ENCODE measurements at places on chromosomes 13 and 19. TPM values are rescaled to one million over a fixed set of nuclear protein-coding genes. Genes with fewer than 3 reads are reported as not detected.

Gene SIX5
- 7.9 TPM for total RNA-seq

DNA sequence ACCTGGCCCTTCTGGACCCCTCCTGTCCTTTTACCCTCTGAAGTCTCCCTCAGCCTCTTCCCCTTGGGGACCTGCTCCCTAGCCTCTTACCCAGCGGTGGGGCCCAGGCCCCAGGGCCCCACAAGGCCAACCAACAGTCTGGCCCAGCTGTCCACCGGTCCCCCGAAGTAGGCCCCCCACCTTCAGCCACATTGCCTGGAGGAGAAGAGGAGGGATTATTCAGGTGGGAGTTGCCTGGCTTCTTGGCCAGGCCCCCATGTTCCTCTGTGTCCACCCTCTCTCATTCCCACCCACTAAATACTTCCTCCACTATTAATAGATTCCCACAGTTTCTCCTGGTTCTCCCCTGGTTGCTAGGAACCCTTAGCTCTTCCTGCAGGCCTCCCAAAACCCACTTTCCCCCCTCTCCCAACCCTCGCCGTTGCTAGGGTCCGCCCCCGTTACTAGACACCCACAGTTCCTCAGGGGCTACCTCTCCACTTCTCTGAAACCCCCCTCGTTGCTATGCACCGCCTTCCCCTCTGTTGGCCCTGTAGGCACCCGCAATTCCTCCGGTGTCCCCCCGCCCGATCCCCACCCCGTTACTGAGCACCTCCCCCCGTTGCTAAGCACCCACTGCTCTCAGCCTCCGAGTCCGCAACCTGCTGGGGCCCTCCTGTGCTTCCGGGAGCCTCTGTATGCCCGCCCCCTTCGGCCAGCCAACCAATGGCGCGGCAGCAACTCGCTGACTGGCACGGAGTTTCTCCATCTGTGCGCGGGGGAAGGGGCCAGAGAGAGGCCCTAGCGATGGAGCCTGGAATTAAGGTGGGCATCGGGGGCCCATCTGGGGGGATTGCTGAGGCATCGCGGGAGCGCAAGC lies 2.0 kb downstream of the COQ8B start:
- DNase-seq: peak; percentile 87

DNA sequence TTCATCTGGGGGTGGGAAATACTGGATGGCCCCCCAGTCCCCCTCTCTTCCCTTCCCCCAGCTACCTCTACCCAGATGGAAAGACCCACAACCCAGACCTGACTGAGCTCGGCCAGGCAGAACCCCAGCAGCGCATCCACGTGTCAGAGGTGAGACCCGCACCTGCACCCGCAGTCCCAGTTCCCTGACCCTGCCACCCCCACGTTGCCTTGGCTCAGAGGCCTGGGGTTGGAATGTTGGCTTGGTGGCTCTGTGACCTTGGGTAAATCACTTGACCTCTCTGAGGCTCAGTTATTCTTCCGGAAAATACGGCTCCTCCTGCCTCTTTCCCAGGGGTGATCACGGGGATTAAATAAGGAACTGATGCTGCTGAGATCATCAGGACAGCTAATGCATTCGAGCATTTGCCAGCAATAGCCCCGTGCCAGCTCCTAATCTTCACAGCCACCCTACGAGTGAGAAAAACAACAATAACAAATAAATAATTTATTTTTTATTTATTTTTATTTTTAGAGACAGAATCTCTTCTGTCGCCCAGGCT lies 12.3 kb downstream of the CBLC start:
- DNase-seq: no peak

GRCh38 chr19:31226151-31226935 lies 122.9 kb downstream of the TSHZ3 start:
- DNase-seq: no peak
